ENCODE measurements at places on chromosomes 13 and 19.

GRCh38 chr13:73146707-73147106 lies 87.9 kb downstream of the KLF5 start:
- no peak for DNase-seq

- DNase-seq: no peak
Observed at GRCh38 chr13:29568731-29569130, 26.8 kb downstream of the SLC7A1 start.

GRCh38 chr19:1089891-1090290 lies 5.3 kb downstream of the POLR2E start:
- no peak for DNase-seq

- no peak for DNase-seq
Observed at GRCh38 chr19:33156334-33156733, 24.4 kb downstream of the WDR88 start.

DNA sequence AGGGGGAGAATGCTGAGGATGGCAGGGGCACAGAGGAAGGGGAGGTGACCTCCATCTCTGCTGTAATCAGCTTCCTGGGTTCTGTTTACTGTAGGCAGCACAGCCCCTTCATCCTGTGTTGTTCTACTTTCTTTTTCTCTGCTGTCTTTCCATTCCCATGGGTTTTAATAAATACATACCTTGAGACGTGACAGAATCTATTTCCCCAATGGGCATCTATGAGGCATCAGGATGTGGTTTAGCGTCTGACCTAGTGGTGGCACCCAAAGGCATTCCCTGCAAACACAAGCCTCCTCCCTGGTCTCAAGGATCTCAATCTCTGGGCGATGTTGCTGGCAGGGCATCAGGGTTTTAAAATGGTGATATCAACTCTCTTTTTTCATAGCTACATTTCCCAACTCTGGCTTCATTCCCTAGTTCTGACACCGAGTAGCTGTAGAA lies 60.8 kb downstream of the ALOX5AP start:
- DNase-seq: no peak

GRCh38 chr13:90205081-90205480 lies 1142.4 kb upstream of the MIR17HG start:
- DNase-seq: no peak

GRCh38 chr19:3057275-3057714 lies 5.0 kb downstream of the TLE5 start:
- no peak for DNase-seq

GRCh38 chr13:36736119-36736726 lies 62.4 kb downstream of the SERTM1 start:
- no peak for DNase-seq

DNA sequence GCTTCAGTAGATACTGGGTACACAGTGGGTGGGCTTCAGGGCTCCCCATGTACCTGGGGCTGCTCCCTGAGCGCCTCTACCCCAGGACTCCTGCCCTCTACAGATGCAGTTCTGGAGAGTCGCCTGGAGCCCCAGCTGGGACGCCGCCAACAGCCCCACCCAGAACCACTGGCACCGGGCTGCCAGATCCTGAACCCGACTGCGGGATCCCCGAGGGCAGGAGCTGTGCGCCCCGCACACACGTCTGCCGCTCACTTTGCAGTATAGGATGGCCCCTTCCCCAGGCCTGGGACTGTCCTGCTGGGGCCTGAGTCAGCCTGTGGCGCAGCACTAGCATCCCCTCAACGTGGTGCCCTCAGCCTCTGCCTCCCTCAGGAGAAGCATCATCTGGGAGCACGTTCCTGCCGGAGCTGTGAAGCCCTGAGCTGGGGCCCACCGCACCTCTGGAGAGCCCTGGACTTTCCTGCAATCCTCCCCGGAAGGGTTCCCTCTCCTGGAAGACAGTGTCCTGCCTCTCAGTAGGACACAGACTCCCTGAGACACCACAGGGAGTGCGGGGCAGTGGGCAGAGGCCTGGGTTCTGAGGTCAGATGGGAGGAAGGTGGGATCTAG lies 3.7 kb downstream of the REXO1 start:
- no peak for DNase-seq

- no peak for DNase-seq
Observed at GRCh38 chr13:50323440-50324065, 308.3 kb downstream of the KCNRG start.

DNA sequence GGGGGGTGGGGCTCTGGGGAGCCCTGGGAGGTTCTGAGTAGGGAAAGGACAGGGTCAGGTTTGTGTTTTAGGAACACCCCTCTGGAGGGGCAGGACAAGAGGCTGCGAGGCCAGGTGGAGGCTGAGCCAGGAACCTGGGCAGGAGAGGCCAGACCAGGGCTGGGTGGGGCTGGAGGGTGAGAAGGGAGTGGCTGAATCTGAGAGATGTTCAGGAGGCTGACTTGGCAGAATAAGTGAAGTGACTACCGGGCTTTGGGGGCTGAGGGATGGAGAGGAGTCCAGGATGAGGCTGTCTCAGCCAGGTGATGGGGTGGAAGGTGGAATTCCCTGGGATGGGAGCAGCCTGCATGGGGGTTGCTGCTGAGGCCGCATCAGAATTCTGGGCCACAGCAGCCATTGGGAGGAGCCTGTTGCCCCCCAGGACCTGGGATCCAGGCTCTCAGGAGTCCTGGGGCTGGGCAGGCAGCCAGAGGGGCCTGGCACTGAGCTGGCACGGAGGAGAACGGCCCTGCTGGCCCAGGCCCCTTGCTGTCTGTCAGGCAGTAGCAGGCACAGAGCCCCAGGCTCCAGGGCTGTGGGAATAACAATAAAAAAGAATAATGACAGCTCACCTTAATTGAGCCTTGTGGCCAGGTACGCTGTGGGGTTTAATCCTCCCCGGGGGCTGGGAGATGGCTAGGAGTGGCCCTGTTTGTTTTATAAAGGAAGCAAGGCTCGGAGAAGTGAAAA lies 3.3 kb downstream of the PPP5C start:
- DNase-seq: no peak

GRCh38 chr13:94243551-94243950 lies 235.9 kb downstream of the DCT start:
- no peak for DNase-seq

- no peak for DNase-seq
Observed at GRCh38 chr19:10408511-10409283, 5.4 kb upstream of the CDC37 start.

GRCh38 chr19:48456864-48457263 lies 1.5 kb downstream of the KCNJ14 start:
- DNase-seq: no peak

DNA sequence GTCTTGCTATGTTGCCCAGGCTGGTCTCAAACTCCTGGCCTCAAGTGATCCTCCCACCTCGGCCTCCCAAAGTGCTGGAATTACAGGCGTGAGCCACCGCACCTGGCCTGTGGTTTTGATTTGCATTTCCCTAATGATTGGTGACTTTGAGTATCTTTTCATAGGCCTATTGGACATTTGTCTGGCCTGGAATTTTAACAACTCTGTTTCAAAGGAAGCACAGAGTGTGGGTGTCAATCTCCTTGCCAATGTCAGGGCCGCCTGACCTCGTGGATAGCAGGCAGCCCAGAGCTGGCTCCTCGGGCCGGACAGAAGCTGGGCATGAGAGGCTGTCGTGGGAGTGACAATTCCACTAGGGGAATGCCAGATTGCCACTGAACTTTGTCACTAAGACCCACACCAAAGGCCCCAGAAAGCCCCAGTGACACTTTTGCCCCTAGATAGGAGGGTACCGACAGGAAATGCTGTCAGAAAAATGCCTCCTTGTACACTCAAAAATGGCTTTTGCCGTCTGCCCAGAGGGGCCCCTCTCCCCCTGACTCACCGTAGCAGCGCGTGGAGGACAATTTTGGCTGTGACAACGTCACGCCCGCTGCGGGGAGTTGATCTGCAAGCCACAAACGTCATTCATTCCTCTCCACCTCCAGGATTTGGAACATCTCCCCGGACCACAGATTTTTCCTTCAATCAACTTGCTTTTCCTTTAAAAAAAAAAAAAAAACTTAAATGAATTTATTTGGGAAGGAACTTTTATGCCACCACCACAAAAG lies 11.7 kb upstream of the ADGRE5 start:
- peak; percentile 79 for DNase-seq

GRCh38 chr13:80477661-80478443 lies 136.9 kb upstream of the SPRY2 start:
- no peak for DNase-seq

- DNase-seq: no peak
Observed at GRCh38 chr13:91355826-91356710, 8.6 kb downstream of the MIR17HG start.

GRCh38 chr13:112952759-112953551 lies 16.1 kb upstream of the MCF2L start:
- DNase-seq: no peak

DNA sequence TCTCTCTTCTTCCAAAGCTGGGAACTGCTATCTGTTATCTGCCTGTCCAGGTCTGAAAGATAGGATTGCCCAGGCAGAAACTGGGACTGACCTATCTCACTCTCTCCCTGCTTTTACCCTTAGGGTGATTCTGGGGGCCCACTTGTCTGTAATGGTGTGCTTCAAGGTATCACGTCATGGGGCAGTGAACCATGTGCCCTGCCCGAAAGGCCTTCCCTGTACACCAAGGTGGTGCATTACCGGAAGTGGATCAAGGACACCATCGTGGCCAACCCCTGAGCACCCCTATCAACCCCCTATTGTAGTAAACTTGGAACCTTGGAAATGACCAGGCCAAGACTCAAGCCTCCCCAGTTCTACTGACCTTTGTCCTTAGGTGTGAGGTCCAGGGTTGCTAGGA lies 5.1 kb downstream of the KLK3 start:
- DNase-seq: no peak

DNA sequence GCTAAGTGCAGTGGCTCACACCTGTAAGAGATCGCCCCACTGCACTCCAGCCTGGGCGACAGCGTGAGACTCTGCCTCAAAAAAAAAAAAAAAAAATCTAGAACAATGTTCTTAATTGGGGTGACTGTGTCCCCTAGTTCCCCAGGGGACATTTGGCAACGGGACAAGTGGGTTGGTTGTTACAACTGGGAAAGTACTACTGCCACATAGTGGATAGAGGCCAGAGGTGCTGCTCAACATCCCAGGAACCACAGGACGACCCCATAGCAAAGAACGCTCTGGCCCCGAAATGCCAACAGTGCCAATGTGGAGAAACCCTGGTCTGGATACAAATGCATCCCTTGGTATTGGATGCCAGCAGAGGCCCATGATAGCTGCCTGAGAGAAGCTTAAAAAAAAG lies 11.8 kb downstream of the NLRP12 start:
- DNase-seq: no peak

- no peak for DNase-seq
Observed at GRCh38 chr19:28864024-28864503, 348.9 kb downstream of the UQCRFS1 start.

DNA sequence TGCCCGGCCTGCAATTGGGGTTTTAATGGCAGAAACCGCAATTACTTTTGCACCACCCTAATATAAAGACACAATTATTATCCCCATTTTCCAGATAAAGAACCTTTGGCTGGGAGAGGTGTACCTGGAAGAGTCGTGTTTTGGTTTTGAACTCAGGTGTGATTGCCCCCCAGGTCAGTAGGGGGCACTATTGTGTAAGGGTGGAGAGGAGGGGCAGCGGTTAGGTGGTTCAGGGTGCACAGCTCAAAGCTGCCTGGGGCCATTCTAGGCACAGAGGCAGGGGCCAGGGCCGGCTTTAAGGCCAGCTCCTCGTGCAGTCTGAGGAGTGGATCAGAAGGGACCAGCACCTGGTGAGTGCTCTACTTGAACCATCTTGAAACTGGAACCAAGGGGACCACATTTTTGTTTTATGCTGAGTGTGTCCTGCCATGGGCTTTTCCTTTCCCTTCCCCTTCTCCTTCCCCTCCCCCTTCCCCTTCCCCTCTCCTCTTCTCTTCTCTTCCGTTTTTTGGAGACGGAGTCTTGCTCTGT lies 5.8 kb upstream of the FCGRT start:
- peak; percentile 52 for DNase-seq

DNA sequence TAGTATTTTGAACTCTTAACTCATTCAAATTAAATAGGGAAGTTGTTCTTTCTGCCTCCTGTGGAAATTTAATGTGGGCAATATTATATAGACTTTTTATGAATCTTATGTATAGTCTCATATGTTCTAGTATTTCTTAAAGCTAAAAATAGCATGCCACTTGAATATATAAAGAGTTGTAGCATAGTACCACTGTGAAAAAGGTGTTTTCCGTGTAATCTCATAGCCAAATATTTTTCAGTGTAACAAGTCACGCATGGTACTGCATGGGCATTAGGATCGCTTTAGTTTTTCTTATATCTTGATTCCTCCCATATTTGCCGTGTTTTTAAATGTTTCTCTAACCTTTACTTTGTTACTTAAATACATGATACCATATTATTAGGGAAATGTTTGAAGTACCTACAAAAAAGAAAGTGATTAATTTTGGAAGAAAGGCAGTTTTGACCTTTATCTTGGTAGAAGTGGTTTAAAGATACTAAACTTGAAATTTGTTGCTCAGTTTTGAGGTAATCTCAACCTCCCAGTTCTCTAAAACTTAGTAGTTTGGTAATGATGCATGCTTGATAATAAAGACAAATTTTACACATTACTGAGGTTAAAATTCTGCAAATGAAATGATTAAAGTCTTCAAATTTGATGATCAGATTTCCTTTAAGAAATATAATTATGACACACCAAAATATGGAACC lies 81.2 kb downstream of the PAN3 start:
- DNase-seq: no peak

DNA sequence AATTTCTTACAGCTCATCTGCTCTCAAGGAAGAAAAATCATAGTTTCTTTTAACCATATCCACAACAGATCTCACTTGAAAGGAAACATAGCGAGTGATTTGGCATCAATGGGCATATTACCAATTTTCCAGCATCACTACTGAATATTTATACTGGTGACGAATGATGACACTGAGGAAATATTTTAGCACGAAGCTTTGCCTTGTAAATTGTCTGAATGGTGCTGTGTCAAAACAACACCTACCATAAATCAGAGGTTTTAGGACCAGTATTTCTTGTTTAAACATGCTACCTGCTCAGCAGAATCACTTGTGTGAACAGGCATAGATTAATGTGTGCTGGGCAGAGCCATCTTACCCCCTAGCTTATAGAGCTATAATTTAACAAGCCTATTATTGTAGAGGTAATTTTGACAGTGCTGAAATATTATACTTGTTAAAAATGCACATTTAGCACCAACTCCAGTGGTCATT lies 146.8 kb downstream of the ABCC4 start:
- DNase-seq: no peak

- DNase-seq: no peak
Observed at GRCh38 chr19:15701757-15702533, 25.9 kb upstream of the OR10H2 start.

DNA sequence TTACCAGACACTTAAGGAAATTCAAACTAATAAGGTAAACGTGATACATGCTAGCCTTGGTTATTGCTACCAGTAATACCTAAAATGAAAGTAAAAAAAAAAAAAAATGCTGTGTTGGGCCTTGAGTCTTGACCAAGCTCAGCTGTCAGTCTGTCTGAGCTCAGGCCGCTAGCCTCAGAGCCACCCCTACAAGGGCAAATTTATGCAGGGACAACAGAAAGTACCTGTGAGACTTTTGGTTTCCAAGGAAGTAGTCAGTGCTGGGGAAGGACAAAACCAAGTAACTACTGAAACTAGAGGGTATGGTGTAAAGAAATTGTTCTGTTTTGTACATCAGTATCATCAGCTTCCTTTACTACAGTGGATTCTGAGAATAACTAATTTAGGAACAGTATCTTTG lies 134.3 kb upstream of the SLITRK5 start:
- DNase-seq: no peak

GRCh38 chr19:16210168-16210567 lies 12.5 kb downstream of the AP1M1 start:
- DNase-seq: no peak

All from stimulated activated CD4-positive, alpha-beta T cell treated with anti-CD3 and anti-CD28 coated beads, TNF-alpha, amount 100 ng/mL, for 1 hour (primary cell).